ENCODE measurements at places on chromosomes 3 and 15.

- DNase-seq: no peak
Measured at GRCh38 chr3:135565546-135565945, 400.0 kb upstream of the PPP2R3A start.

DNA sequence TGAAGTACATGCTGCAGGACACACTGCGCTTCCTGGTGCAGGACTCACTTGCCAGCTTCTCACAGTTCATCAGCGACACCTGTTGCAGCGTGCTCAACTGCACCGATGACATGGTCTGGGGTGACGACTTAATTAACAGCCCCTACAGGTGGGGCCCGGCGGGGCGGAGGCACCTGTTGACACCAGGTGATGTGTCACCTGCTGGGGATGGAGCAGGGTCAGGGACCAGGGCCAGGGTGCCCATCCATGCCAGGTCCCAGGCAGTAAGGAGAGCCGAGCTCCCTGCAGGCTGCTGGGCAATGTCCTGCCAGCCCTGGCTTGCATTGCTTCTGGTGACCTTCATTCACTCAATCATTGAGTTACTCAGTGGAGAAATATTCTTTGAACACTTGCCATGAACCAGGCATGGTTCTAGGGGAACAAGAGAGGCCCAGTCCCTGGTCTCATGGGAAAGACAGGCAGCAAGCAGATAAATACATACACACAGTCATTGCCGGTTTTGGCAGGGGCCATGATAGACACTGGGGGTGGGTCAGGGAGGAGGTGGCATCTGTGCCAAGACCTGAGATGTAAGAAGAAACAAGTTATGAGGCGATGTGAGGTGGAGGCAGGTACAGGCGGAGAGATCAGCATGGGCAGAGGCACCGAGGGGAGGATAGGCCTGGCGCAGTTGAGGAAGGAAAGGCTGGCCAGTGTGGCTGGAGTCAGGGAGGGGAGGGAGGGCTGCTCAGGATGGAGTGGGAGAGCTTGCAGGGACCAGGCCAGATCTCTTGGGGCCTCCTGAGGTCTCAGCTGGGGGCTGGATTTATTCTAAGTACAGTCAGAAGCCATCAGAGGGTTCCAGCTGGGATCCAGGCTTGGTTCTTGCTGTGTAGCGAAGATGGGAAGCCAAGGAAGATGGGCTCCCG, 30.8 kb downstream of the DNAH1 start:
- DNase-seq: no peak

DNA sequence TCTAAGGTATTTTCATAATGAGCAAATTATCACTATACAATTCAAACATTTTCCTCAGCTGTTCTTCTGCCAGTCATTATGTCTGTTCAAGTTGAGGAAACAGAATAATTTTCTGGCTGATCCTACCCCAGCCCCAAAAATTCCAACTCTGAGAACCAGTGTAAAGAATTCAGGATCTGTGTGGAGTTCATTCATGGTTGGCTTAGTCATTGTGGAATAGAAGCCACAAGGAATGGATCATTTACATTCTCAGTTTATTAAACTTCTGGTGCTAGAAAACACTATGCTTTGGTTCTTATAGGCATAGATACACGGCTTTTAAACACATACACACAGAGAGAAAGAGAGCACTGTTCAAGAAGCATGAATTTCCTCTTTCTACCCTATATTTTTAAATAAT, 134.6 kb downstream of the CMSS1 start:
- DNase-seq: no peak

DNA sequence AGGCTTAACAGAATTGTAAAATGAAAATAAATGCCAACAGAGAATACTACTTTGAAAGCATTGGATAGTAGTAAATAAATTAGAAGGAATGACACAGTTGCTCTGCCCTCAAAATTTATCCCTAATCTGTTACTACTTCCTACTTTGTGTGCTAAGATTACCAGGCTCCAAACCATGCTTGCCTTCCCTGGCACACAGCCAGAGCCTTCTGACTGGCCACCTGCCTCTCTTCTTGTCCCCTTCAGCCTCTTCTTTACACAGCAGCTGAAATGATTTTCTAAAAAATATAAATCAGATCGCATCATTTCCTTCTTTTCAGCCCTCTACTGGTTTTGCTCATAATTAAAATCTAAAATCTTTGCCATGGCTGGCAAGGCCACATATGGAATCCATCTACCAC, 334.1 kb downstream of the FHIT start:
- no peak for DNase-seq

GRCh38 chr3:25537516-25537915, 109.5 kb downstream of the RARB start:
- DNase-seq: no peak
